Karpas-422 (cell line): ENCODE measurements at places on chromosomes 1 and 21.

- no peak for DNase-seq
Observed at GRCh38 chr1:33946836-33947235, 83.0 kb downstream of the HMGB4 start.

DNA sequence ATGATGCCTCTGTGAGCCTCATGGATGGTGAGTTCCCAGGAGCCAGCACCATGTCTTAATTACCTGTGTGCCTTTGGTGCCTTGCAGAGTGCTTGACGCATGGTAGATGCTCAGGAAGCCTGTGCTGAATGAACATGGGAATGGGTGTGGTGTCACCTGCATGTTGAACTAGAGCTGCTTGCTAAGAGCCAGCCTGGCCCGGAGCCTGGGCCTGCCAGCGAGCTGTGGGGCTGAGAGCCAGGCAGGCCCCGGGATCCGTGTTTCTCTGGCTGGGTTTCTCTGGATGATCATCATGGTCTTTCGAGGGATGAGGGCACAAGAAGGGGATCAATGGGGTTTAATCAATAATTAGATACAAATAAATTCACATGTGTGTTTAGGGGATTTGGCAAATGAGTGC, 6.7 kb upstream of the TEX35 start:
- no peak for DNase-seq

- no peak for DNase-seq
Observed at GRCh38 chr1:100581096-100581705, 43.3 kb downstream of the GPR88 start.

DNA sequence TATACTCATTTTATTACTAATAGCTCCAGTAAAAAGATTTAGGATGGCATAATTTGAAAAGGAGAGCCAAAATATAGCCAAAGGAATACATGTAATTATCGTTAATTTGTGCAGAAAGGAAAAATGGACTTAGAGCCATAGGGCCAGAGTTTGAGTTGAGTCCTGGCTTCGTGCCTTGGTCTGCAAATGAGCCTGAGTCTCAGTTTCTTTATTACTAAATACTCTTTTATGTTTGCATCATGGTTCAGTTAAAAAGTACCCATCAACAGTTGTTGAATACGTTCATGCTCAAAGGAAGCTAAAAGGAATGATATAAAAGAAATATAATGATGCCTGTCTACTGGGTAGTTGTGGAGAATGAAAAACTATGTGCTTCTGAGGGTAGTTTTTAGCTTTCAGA, 155.7 kb upstream of the FAM78B start:
- DNase-seq, result no peak

DNA sequence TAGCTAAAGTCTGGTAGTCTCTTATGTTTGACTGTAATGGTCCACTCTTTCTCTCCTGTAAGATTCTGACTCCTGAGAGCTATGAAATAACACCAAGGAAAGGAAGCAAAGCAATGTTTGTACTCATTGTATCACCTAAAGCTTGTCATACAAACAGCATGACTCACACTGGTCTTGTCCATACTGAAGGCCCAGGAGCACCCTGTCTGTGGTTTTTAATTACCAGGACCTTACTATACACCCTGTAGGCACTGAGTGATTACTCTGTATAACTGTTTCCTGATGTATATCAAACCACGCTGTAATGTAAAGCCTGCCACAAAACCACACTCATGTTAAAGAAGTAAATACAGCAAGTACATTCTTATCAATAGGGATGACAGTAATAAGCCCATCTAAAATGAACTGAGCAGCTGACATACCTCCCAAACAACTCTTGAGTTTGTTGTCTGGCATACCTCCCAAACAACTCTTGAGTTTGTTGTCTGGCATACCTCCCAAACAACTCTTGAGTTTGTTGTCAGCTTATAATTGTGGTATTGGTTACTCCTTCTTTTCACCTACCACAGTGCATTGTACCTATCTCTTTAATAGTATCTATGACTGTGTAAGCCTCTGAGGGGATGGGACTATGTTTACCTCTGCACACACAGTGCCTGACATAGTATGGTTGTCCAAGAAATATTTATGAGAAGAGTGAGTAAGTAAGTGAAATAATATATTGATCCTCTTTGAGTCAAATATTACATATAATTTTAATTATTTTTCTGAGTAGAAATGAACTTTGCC, 11.6 kb upstream of the TNFSF18 start:
- DNase-seq, result no peak

- DNase-seq, result no peak
Observed at GRCh38 chr1:76625886-76626678, 241.2 kb upstream of the ST6GALNAC5 start.

- no peak for DNase-seq
Observed at GRCh38 chr1:167747988-167748387, 26.2 kb downstream of the MPZL1 start.

GRCh38 chr1:36112823-36113222, 12.2 kb downstream of the COL8A2 start:
- DNase-seq, result no peak

DNA sequence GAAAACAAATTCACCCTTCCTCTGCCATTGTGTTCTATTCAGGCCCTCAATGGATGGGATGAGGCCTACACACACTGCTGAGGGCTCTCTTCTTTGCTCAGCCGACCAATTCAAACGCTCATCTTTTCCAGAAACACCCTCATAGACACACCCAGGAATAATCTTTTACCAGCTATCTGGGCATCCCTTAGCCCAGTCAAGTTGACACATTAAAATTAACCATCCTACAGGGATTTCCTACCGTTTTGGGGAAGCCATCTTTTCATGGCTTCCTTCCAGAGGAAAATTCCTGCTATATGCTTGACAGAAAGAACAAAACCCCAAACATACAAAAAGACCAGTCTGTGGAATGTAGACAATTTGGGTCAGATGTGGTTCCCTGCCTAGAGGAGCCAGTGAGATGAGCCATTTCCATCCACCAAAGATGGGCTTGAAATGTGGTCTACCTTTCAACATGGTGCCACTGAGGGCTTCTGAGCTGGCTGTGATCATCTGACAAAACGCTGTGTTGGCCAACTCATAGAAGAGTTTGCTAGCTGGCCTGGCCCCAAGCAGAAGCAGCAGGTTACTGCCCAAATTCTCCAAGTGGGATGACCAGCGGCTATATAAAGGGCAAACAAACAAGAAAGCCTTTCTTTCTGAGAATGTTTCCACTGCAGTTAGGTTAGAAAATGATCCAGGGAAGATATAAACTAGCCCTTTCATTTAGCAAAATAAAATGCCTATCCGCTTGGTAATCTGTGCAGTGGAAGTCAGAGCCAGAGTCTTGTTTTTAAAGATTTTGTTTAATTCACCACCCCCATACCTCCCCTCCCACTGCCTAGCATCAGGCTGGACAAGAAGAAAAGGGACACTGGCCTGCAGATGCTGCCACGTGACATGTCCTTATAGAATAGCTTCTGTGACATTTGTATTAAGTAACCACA, 69.1 kb upstream of the MRPS6 start:
- no peak for DNase-seq

- DNase-seq, result no peak
Observed at GRCh38 chr1:45008516-45008915, 2.6 kb downstream of the HECTD3 start.

DNA sequence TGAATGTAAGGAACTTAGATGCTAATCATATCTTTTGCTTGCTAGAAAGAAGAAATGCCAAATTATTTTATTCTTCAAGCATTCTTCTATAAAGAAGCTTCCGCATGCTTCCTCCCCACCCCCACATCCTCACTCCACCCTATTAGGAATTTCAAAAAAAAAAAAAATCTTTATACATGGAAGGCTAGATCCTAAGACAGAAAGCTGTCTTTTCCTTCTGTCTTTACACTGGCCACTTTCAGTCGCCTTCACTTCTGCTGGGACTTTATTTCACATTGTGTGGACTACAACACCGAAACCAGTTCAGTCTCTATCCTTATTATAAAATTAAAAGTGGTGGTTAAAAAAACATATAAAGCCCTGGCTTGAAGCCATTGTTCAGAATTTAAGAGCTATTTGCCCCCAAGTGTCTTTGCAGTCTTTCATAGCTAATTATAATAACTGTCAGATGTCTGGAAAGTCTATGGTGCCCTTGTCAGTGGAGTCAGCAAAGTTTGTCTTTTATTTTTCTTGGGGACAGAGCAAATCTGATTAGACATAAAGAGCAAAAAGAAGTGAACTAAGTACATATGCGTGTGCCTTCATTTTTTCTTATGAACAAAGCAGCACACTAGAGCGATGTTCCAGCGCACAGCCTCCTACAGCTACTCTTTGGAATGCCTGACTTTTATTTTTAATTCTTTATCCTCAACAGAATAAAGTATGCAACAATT, 297.7 kb downstream of the PTPRC start:
- DNase-seq, result peak; percentile 63

DNA sequence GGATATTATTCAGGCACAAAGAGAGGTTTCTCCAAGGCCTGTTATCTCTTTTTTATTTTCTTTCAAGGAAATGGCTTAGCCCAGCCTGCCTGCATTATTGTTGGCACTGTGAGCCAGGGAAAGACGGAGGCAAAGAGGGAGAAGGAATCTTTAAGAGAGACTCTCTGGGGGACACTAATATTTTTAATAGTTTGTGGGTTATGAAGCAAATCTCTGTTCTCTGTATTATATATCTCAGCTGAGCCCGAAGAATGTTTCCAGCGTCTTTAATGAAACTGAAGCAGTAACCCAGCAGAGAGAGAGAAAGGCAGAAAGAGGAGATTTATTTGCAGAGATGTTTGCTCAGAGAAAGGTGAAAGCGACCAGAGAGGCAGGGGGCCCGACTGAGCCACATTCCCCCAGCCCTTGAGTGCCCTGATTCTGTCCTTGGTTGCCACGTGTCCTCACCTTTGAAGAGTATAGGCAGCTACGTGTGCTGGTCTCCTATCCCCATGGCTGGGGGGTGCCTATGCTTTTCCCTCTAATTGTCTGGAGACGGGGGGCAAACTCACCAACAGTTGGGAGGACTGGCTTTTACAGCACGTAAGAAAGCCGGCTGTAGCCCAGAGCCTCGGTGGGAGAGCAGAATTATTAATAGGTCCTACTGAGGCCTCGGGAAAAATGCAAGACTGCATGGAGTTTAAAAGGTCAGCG, 166.4 kb downstream of the TRABD2B start:
- no peak for DNase-seq

GRCh38 chr1:221217029-221217428, 337.8 kb downstream of the HLX start:
- DNase-seq, result peak; percentile 38

DNA sequence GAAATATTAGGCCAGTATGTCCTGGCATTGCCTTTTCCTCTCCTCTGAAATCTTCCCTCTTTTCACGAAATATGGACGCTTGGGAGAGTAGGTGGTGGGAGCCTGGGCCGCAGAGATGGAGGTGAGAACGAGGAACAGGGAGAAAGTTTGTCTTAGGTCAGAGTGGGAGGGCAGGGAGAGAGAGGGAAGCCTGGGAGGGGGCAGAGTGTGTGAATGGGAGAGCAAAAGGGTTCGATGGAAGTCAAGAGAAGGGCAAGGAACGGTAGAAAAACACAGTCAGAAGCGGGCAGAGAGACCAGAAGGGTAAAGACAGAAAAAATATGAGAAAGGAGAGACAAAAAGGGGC, 1.2 kb downstream of the TRABD2B start:
- DNase-seq, result no peak

- DNase-seq, result peak; percentile 99
Observed at GRCh38 chr21:43352568-43353281, 74.2 kb downstream of the SIK1 start.

- no peak for DNase-seq
Observed at GRCh38 chr1:37840711-37841110, 18.7 kb downstream of the MTF1 start.

DNA sequence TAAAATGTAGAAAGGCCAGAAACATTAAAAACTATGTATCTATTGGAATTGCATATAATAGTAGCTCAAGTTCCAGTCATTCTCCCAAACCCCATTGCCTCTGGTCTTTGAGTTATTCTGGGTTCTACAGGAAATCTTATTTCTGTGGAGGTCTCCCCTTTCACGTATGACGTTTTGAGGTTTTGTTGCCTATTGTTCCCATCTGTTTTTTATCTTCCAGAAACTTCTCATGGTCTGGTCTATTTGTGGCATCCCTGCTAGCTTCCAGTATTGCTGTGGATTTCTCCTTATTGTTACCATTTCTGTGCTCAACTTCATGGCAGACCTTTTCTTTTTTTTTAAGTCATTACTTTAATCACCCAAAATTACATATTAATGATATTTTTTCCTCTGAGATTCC, 43.3 kb downstream of the DTL start:
- DNase-seq, result no peak

DNA sequence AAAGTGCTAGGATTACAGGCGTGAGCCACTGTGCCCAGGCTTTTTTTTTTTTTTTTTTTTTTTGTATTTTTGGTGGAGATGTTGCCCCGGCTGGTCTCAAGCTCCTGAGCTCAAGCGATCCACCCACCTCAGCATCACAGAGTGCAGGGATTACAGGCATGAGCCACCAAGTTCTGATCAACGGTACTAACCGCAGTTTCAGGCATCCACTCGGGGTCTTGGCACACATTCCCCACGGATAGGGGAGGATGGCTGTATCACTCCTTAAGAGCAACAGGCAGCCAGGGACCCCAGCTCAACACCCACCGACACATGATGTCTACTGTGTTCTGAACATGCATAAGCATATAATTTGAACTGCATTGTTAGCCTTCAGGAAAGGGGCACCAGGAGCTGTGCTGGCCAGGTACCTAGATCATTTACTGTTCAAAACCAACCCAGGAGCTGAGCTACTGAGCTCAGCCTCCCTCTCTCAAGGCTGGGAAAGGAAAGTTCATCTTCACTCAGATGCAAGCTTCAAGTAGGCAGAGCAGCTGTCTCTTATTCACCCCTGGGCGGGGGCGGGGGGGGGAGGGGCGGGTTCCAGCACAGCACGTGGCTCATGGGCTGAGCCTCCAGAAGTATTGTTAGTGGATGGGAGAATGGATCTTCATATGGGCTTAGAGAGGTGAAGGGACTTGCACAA, 24.7 kb downstream of the CAPZB start:
- DNase-seq, result no peak

DNA sequence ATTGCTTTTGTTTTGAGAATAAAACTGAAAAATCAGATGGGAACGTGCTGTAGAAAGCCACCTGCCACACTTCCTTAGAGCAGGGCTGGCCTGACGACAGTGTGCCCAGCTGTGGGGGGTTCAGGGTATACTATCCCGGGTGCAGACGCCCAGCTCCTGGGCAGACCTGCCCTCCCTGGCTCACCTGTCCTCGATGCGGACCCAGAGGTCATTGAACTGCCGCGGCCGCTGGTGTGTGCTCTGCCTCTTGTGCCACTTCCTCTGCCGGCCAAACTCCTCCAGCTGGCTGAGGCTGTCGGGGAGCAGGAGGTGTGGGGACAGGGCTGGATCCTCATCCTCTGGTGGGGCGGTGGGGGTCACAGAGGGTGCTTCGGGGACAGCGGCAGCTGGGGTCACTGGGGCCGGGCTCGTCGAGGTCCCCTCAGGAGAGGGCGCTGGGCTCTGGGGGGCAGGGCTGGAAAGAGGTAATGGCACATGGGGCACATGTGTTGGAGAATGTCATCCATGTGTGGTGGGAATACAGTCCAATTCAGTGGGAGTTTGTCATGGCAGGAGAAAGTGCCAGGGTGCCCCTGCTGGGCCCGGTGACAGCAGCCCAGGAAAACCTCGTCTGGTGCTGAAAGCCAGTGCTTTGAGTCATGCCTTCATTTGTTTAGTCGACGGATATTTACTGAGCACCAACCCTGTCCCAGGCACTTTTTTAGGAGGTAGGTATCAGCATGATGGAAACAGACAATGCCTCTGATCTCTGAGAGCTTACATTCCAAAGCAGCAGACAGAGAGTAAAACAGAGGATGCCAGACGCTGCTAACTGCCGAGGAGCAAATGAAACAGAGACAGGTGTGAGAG, 222.0 kb downstream of the TRABD2B start:
- DNase-seq, result no peak

- no peak for DNase-seq
Observed at GRCh38 chr1:1285102-1285571, 4.9 kb downstream of the SCNN1D start.
